Activated naive CD4-positive, alpha-beta T cell treated with Interleukin-2 at 50 U/mL for 16 hours (primary cell): ENCODE measurements at places on chromosomes 7 and 10.
A peak's percentile ranks its signal among the peaks of the same experiment; 100 is the strongest.

GRCh38 chr10:9228771-9229170 lies 1174.3 kb downstream of the GATA3 start:
- DNase-seq = no peak

DNA sequence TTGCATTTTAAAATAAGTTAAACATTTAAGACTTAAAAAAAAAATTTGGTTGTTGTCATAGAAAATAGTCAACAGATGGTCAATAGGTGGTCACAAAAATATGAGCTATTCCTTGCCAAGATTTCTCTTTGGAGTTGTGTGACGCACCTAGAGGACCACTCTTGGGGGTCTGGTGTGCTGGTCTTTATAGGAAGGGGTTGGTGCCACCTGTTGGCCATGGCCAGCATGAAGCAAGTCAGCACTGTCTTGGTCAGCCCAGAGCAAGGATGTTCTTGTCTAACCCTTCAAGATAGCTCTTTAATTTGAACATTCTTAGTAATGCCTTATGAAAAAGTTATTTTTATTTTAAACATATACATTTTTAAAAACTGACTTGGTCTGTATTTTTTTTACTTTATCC lies 267.9 kb upstream of the CNTNAP2 start:
- no peak for DNase-seq

DNA sequence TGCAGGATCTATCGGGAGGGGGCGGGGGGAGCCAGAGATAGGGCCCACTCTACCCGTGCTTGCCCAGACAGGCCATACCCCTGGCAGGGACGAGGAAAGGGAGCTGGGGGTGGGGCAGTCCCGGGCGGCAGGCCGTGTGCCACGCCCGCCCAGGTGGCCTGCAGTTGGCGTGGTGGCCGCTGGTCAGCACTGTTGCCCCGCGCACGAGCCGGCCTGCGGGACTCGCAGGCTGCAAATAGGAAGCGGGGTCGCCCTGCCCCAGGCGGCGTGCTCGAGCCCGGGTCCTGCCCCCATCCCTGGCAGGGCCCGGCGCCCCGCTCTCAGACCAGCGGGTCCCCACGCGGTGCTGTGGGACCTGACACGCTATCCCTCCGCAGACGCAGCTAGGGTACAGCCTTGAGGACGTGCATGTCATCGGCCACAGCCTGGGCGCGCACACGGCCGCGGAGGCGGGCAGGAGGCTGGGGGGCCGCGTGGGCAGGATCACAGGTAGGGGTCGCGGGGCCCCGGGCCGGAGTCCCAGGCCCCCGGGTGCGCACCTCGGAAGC lies 6.7 kb downstream of the PNLIPRP2 start:
- no peak for DNase-seq

GRCh38 chr7:2251381-2251780 lies 9.4 kb downstream of the NUDT1 start:
- no peak for DNase-seq

- peak; percentile 88 for DNase-seq
These were observed 270.3 kb downstream of the ELFN1 start for GRCh38 chr7:1940402-1940786.

GRCh38 chr7:108203537-108203936 lies 73.4 kb upstream of the LAMB4 start:
- no peak for DNase-seq

DNA sequence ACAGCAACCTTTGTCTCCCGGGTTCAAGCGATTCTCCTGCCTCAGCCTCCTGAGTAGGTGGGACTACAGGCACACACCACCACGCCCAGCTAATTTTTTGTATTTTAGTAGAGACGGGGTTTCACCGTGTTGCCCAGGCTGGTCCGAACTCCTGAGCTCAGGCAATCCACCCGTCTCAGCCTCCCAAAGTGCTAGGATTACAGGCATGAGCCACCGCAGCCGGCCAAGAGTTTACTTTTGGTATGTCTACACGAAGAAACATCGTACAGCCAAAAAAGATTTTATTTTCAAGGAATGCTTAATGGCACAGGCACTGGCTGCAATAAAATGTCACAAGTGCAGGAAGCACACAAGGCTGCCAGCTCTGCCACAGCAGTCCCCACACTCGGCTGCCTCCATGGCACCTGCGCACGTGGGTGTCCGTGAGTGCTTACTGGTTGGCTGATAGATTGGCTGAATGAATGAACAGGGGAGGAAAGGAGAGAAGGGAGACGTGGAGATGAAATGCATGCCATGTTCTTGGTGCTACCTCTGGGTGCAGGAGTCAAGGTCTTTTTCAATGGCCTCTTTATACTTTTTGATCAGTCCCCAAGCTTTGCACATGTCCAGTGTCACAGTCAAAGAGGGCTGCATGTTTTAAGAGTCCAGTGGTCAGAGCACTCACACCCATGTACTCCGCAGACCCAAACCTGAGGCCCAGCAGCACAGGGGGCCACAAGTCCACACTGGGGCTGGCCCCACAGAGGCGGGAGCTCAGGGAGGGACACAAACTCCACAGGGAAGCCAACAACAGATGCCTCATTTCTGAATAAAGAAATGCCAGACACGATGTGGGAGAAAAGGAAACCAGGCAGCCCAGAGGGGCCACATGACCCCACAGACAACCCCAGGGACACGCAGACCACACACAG lies 198.2 kb downstream of the MAD1L1 start:
- no peak for DNase-seq

GRCh38 chr10:91632671-91633550 lies at the start of gene PPP1R3C:
Gene PPP1R3C, minus strand, starts transcription at chr10:91633071. Its CDS starts 102 bp downstream, at chr10:91632969.
- peak; percentile 31 for DNase-seq

GRCh38 chr7:116436305-116436826 lies 63.2 kb upstream of the CAV2 start:
- no peak for DNase-seq

DNA sequence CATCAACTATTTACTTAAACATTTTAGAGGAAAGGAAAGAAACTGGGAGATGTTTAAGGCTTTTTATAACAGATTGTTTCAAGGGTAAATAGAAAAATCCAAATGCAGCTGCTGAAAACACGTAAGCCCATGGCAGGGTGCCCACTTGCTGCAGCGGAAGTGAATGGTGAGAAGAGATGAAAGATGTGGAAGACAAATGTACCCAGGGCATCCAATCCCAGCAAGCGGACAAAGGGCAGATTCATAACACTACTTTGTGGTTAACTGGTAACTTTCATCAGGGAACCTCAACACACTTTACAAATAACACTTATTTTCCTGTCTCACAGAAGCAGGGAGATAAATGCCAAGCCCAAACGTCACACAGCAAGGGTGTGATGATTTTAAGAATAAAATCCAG lies 358.4 kb downstream of the KCNMA1 start:
- DNase-seq = no peak

GRCh38 chr7:25216837-25217236 lies 11.4 kb downstream of the NPVF start:
- DNase-seq = no peak

DNA sequence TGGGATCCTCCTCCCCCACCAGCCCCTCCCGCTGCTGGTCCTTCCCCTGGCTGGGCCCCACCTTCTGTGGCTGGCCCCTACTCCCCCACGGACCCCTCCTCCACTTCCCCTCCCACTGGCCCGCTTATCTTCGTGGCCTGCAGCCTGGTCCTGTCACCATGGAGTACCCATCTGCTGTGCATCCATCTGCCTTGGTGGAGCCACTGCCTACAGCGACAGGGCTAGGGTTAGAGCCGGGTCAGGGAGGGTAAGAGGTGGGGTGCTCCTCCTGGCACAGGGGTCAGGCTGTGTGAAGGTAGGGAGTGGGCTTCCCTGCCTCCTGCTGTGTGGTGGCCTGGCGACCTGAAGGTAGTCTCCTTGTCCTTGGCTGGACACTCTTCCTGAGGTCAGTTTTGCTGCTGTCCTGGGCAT lies 5.2 kb downstream of the ADCY1 start:
- DNase-seq = no peak

DNA sequence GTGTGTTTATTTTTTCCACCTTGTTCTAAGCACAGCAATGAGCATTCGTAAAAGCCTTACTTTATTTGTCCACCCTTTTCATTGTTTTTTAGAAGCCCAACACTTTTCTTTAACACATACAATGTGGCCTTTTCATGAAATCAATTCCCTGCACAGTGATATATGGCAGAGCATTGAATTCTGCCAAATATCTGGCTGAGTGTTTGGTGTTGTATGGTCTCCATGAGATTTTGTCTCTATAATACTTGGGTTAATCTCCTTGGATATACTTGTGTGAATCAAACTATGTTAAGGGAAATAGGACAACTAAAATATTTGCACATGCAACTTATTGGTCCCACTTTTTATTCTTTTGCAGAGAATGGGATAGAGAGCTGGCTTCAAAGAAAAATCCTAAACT lies 28.9 kb downstream of the CFTR start:
- no peak for DNase-seq
